Ovary (tissue), 10 donors: ENCODE measurements at places on chromosomes 7 and 10. TPM values are rescaled to one million over a fixed set of nuclear protein-coding genes. Genes with fewer than 3 reads are reported as not detected.

The NAPEPLD gene
- 25.0 TPM for total RNA-seq

- no peak for DNase-seq
These were observed 109.3 kb downstream of the TNS3 start for GRCh38 chr7:47472444-47473157.

The NCAPG2 gene
- 4.2 TPM for total RNA-seq

- no peak for DNase-seq
These were observed 28.6 kb downstream of the MCM10 start for GRCh38 chr10:13189961-13190360.

GRCh38 chr10:14116837-14117236, 213.9 kb downstream of the FRMD4A start:
- no peak for DNase-seq

- DNase-seq, result no peak
These were observed 3.6 kb downstream of the CAMK2B start for GRCh38 chr7:44321796-44322195.

DNA sequence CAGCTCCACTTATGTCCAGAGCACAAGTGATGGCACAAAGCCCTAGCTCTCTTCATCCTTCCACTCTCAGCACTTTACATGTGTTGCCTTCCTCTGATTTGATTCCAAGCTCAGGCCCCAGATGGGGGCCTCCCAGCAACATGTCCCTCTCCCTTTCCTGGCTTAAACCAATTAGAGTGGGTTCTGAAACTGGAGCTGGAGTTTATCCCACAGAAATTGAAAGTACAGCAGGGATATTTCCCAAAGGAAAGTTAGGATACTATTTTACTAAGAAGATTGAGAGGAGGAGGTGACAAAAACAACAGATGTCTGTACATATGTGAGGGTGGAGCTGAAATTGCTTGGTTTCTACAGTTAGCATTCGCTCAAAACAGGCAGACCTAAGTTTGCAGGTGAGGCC, 724.6 kb downstream of the AUTS2 start:
- DNase-seq, result no peak

DNA sequence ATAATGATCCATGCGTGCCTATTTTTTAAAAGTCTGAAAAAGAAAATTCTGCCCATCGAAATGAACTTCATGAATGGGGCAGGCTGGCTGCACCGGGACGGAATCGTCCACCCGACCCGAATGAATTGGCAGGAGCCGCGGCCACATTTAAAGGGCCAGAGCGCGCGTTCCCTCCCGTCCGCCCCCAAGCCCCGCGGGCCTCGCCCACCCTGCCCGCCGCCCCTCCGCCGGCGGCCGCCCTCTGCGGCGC, 319 bp upstream of the GATA3 start:
- no peak for DNase-seq

DNA sequence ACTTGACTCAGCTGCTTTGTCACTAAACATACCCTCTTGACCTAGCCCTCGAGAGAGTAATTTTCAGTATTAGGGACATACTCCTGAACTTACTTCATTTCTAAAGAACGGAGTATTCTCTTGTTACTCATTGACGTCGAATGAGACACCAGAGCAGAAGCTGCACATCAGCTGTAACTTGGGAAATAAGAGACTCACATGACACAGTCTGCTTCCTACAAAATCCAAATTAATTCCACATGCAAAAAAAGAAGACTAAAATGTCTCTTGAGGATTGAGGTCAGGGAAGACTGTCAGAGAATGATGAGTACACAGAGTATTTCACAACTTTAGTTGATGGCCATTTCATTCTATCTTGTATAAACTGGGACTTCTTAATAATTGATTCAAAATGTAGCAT, 114.7 kb upstream of the EGFR start:
- no peak for DNase-seq

DNA sequence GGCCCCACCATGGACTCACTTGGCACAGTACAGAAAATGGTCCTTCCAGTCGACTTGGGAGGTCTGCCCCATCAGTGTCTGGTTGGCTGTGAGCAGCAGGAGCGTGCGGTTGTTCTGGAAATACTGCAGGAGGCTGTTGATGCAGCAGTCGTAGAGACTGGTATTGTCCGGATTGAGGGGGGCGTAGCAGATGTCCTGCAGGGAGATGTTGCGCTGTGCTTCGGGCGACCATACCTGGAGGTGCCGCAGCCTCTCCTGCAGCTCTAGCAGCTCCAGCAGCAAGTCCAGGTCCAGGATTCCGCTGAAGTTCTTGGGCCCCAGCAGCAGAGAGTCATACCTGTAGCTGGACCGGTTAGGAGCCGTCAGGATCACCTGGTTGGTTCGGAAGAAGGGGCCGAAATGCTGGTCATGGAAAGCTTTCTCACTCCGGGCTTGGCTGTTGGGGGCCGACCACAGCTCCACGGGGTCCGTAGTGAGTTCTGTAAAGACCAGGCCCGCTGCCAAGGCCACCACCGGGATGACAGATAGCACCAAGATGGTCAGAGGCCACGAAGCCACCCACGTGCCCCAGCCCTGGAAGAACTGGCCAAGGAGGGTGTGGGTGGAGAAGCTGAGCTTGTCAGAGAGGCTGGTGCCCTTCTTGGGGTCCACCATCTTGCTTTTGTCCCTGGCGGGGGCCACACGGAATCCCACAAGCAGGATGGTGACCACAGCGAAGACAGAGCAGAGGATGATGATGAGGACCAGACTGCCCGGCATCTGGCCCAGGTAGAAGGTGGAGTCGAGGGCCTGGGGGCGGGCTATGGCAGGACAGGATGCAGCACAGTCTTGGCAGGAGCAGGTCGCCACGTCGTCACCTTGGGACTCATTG, 2.1 kb downstream of the NPC1L1 start:
- no peak for DNase-seq

- DNase-seq, result peak; percentile 80
These were observed 26.5 kb upstream of the NUB1 start for GRCh38 chr7:151315038-151315655.

DNA sequence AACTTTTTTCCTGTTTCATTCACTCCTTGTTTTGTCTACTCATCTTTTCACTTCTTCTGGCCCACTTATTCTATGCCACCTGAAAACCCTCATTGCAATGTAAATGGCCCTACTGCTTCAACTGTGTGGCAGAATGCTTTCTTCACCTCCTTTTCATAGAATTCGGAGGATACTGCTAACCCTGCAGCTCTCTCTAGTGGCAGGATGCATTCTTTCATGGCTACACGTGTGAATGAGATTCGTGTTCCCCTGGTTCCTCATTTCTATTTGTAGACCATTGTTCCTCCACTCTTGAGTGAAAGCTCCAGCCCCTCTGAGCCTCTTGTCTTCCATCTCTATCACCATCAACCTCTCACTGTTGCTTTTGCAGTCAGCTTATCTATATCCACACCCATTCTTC, 20.9 kb upstream of the CYP26C1 start:
- no peak for DNase-seq

DNA sequence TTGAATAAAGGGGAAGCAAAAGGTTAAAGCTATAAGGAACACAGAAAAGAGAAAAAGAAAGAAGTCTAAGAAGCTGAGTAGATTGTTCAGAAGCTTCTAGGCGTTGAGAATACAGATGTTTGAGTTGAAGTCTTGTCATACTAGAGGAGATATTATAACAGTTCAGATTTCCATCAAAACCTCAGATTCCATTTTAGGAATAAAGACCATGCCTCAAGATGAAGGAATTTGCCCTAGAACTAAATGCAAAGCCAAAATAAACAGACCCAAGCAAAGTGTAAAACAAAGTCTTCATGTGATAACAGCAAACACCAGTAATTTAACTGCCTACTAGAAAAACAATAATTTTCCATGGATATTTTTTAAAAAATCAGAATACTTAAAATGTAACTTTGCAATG, 476.5 kb upstream of the POT1 start:
- no peak for DNase-seq

DNA sequence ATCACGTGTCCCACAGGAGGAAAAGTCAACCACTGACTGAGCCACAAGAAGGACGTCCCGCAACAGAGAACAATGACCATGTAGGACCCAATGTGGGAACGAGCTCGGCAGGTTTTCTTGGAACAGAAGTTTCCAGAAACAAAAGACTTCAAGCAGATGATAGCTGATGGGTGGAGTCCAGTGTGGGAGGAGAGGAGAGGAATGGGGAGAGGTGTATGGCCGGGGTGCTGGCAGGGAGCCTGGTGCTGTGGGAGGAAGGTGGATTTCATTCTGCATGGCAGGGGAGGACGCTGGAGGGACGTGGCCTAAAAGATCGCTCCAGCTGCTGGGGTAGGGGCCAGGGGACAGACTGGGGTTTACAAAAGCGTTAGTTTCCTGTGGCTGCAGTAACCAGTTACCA, 48.5 kb upstream of the LMTK2 start:
- no peak for DNase-seq

GRCh38 chr10:126027692-126028091, 131.3 kb downstream of the FANK1 start:
- DNase-seq, result no peak

DNA sequence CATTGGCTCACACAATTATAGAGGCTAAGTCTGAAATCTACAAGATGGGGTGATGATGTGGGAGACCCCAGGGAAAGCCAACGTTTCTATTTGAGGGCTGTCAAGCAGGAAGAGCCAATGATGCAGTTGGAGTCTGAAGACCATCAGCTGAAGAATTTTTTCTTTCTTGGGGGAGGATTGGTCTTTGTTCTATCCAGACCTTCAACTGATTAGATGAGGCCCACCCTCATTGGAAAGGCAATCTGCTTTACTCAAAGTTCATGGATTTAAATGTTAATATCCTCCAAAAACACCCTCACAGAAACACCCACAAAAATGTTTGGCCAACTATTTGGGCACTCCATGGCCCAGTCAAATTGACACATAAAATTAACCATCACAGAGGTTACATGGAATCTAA, 44.3 kb upstream of the DNAJC1 start:
- no peak for DNase-seq

DNA sequence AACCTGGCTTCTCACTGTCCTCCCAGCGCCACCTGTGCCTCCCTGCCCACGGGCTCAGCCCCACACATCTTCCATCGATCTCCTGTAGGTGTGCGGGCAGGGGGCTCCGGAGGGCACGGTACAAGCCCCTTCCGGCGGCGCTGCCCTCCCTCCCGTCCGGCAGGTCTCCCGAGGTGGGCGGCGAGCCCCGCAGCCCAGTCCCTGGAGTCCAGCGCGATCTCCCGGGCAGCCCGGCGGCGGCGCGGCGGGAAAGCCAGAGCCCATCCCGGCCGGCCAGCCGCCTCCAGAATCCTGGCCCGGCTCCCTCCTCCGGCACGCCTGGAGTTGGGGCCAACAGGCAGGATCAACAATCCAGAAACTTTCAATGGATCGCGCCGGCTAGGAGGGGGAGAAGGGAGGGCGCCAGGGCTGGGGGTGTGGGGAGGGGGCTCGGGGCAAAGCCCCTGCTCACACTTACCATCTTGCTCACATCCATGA, 100.1 kb downstream of the HIP1 start:
- peak; percentile 62 for DNase-seq

- no peak for DNase-seq
These were observed 51.5 kb downstream of the CRPPA start for GRCh38 chr7:16369855-16370254.

DNA sequence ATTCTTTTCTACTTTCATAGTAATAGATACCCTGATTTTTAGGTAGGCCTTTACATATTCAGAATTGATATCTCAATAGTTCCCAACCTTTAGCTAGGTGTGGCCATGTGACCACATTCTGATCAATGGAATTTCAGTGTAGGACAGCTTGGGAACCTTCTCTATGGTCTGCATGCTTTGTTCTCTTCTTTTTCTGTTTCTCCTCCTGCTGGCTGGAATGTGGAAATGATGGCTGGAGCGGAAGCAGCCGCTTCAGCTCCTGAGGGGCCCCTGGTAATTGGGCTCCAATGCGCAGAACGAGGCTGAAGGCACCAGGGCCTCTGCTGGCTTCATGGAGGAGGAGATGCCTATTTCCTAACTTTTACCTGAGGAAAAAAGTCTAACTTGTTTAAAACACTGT, 152.6 kb downstream of the ZMYND11 start:
- no peak for DNase-seq

The SPDYE16 gene
- total RNA-seq, result 0.11 TPM

- DNase-seq, result no peak
These were observed 176.8 kb downstream of the PKD1L1 start for GRCh38 chr7:47771336-47771989.

The TMEM236 gene
- total RNA-seq, result 0.32 TPM

GRCh38 chr10:5830629-5831445, 17.6 kb upstream of the GDI2 start:
- DNase-seq, result no peak

The LLCFC1 gene
- total RNA-seq, result not detected

DNA sequence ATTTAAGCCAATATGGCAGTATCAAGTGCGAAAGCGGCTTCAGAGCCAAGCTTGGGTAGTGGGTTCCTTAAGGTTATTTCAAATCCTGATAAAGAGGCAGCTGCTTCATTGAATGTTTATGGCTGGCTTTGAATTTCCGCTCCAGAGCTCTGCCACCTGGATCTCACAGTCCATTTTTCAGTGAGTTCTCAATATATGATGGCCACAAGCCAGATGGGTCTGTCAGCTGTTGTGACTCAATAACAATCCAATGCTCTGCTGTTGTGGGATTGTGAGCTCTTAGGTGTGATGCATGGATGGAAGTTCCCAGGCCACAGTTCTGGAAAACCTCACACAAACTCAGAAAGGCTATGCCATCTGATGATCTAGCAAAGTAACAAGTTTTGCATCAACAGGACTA, 743.8 kb upstream of the LRRN3 start:
- DNase-seq, result no peak

The MYO1G gene
- 0.92 TPM for total RNA-seq

DNA sequence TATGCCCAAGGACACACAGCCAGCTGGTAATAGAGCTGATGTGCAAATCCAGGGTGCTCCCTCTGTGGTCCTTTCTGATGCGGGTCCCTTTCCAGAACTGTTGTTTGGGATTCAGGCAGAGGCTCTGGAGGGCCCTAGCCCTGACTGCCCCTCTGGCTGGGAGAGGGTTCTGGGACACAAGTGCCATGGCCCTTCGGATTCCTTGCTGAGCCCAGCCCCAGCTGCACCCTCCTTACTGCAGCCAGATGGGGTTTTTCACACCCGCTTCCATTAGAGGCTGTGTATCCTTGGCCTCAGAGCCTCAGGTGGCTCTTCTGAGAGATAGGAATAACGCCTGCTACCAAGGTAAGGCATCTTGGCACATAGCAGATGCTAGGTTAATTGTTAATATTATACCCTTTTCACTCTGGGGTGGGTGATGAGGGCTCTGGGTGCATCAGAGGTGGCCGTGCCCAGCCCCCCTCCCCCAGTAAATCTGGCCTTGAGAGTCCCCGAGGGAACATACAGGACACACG, 89.8 kb upstream of the LRRC4 start:
- DNase-seq, result no peak

- DNase-seq, result no peak
These were observed 112.5 kb downstream of the KMT2E start for GRCh38 chr7:105126436-105126975.

DNA sequence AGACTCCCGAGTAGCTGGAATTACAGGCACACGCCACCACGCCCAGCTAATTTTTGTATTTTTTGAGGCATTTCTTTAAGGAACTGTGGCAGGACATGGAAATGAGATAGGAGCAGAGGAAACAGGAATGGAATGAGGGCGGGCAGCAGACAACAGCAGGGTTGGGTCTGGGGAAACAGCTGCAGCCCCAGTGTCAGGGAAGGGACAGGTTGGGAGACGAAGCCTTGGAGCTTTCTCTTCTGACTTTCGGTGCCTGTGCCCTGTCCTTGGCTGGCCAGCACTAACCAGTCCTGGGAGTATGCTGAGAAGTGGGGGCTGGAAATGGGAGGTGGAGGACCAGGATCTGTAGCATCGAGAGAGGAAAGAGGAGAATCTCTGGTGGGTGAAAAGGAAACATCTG, 47.4 kb downstream of the ATOH7 start:
- DNase-seq, result no peak

The PRSS2 gene
- total RNA-seq, result 41.5 TPM
